Hepatocyte (in vitro differentiated cells): ENCODE measurements at places on chromosomes 2 and 18. TPM values are rescaled to one million over a fixed set of nuclear protein-coding genes. Genes with fewer than 3 reads are reported as not detected.
A peak's percentile ranks its signal among the peaks of the same experiment; 100 is the strongest.

- DNase-seq = no peak
- peaks cover 7% of the 10 kb centered on the region for H3K4me1 ChIP-seq
- no peaks in the 10 kb centered on the region for H3K36me3 ChIP-seq
- H3K27ac ChIP-seq = no peak overlapping the region
- no peaks in the 10 kb centered on the region for H3K27me3 ChIP-seq
- no peak overlapping the region for H3K4me3 ChIP-seq
These were observed 226.1 kb downstream of the DYSF start for GRCh38 chr2:71679491-71679890.

DNA sequence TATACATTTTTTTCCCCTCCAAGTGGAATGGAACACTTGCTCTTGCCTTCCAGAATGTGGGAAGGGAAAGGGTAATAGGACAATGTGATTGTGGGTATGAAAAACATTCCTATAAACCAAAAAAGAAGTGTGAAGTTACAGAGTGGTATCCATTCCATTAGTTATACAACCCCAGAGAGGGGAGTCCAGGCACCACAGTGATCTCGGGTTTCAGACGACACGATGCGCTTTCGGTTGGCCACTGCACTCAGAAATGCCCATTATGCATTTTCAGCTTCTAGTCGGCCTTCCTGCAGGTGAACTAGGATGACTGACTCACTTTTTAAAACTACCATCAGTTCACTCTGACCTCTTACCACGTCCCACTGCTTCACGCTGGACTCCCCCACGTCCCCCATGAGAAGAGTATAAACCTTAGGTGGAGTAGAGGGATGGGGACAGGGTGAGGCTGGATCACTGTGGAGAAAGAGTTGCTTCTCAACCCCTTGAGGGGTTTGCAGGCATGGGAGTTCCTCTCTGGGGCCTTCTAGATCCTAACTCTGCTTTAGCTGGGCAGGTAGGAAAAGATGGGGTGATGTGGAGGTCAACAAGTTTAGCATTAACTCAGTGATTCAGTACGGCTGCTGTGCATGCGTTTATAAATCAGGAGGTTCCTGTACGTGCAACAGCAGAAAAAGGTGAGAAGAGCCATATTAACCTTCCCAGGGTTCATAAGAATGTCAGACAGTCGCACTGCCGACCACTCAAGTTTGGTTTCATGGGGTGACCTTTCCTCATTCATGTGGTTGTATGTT is 50.5 kb downstream of the ZNF532 start:
- H3K27ac ChIP-seq = peak overlapping the region; percentile 60
- no peak for DNase-seq
- no peak overlapping the region for H3K4me3 ChIP-seq
- no peaks in the 10 kb centered on the region for H3K27me3 ChIP-seq
- no peaks in the 10 kb centered on the region for H3K36me3 ChIP-seq

GRCh38 chr2:45466053-45466452 is 145.0 kb downstream of the SRBD1 start:
- no peak overlapping the region for H3K27ac ChIP-seq
- peaks cover 8% of the 10 kb centered on the region for H3K4me1 ChIP-seq
- H3K27me3 ChIP-seq = no peaks in the 10 kb centered on the region

GRCh38 chr2:25614711-25615110 is 58.7 kb downstream of the DTNB start:
- peak overlapping the region; percentile 59 for H3K27ac ChIP-seq
- no peak overlapping the region for H3K4me3 ChIP-seq
- peaks cover 20% of the 10 kb centered on the region for H3K4me1 ChIP-seq
- H3K36me3 ChIP-seq = no peaks in the 10 kb centered on the region
- DNase-seq = no peak
- no peaks in the 10 kb centered on the region for H3K27me3 ChIP-seq

The CLEC4F gene
- not detected in 2 replicates for total RNA-seq

The TNFRSF11A gene
- total RNA-seq = 5.6 and 11.0 TPM in 2 replicates

The CYP27A1 gene
- total RNA-seq = 34.5 and 38.8 TPM in 2 replicates

The CDH20 gene
- total RNA-seq = 3.5 and 3.6 TPM in 2 replicates

The HOXD3 gene
- 0.13 and 0.20 TPM in 2 replicates for total RNA-seq
